Esophagus mucosa (tissue), 1 donor: ENCODE measurements at places on chromosomes 5 and 9.
A peak's percentile ranks its signal among the peaks of the same experiment; 100 is the strongest.

DNA sequence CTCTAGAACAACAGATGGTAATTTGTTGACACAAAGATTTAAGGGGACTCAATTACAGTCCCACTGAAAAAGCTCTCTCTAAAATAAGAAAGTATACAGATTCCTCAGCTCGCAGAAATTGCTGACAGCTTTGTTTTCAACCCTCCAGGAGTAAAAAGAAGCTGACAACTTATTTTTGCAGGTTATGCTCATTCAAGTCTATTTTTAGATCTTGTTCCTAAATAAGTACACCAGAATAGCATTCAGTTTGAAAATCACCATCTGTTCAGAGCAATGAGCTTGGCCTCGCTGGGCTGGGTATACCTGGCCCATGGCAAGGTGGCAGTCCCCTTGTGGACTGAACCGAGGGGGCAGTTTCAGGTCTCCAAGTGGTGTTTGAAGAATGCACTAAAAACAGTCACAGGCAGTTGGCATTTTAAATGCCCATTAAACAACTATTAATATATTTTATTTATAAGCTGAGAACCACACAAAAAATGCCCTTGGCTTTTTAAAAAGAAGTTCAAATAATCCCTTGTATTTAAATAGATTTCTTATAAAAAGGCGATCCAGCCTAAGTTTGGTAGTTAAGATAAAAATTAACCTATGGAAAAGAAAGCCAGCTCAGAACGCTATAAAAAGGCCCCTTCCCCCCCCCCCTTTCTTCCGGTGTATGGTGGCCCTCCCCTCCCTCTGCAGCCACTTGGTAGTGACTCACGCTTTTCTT is 169.2 kb downstream of the AUH start:
- no peak for ATAC-seq

- no peak for ATAC-seq
Measured at GRCh38 chr5:4375640-4376039, 764.5 kb upstream of the ADAMTS16 start.

- no peak for ATAC-seq
Measured at GRCh38 chr9:129289883-129290282, 111.8 kb upstream of the IER5L start.

DNA sequence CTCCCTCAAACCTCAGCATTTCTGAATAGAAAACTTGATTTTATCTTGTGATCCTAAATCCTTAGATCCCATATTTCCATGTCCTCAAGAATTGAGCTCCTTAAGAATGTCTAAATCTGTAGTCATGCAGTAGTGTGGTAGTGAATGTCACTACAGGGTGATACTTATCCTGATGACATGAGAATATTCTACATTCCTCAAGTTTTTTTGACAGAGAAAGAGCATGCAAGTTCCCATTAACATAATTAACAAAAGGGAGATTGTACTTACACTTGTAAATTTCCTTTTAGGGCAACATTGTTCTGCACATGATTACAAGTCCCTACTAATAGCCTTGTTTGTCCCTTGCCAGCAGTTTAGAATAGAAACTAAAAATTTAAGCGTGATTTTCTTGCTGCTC is 352.3 kb downstream of the PTPRD start:
- ATAC-seq, result no peak

GRCh38 chr5:143583409-143583808 is 179.9 kb upstream of the NR3C1 start:
- no peak for ATAC-seq

GRCh38 chr9:136804509-136805206 is 3.1 kb upstream of the RABL6 start:
- ATAC-seq, result no peak

- peak; percentile 36 for ATAC-seq
Measured at GRCh38 chr5:171419688-171420430, 412 bp downstream of the FGF18 start.

DNA sequence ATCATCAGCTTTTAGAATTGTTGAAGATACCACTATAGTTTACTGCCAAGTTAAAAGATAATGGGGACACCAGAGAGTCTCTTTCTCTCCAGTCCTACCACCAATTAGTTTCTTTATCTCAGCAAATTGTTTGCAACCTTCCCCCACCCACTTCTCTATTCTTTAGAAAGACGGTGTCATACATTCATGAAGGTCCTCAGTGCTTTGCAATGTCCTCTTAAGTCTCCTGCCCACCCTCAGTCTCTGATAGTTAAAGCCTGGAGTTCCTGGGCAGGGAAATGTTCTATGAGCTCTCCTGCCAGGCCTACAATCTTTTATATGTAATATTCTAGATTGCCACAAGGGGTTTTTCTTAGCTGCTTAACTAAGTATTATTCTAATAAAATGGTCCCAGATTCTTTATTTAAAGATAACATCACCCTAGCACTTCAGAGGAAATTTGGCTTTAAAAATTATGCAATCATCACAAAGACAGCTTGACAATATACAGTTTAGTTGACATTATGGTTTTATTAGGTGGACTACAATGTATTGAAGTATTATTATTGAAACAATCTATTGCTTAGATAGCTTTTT is 509.2 kb downstream of the CSNK1G3 start:
- ATAC-seq, result no peak

- no peak for ATAC-seq
Measured at GRCh38 chr9:16254674-16255073, 615.8 kb downstream of the BNC2 start.

DNA sequence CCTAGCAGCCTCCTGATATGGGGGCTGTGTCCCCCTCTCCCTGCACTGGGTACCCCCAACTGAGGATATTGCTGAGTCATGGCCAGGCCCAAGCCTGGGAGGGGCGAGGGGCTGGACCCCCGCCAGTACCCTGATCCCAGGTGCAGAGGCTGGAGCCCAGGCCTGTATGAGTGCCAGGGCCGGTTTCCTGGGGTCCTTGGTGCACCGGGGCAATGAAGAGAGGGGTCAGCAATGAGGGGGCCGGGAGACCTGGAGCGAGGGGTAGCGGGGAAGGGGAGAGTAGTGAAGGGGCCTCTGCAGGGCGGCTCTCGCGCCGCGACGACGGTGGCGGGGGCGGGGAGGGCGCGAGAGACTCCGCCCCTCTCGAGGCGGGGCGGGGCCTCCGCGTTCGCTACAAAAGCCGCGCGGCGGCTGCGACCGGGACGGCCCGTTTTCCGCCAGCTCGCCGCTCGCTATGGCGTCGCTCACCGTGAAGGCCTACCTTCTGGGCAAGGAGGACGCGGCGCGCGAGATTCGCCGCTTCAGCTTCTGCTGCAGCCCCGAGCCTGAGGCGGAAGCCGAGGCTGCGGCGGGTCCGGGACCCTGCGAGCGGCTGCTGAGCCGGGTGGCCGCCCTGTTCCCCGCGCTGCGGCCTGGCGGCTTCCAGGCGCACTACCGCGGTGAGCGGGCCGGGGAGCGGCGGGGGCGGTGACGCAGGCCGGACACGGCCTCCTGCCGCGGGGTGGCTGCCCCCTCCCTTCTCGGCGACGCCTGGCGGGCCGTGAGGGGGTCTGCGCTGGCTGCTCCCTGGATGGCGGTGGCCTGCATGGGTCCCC is at the start of gene SQSTM1:
Gene SQSTM1 (plus strand): TSS at position 423 of the 815 bp plus-strand sequence. CDS start 32 bp downstream, at position 455.
- ATAC-seq, result peak; percentile 64
